ENCODE measurements at places on chromosomes 13 and 19.
A peak's percentile ranks its signal among the peaks of the same experiment; 100 is the strongest.

DNA sequence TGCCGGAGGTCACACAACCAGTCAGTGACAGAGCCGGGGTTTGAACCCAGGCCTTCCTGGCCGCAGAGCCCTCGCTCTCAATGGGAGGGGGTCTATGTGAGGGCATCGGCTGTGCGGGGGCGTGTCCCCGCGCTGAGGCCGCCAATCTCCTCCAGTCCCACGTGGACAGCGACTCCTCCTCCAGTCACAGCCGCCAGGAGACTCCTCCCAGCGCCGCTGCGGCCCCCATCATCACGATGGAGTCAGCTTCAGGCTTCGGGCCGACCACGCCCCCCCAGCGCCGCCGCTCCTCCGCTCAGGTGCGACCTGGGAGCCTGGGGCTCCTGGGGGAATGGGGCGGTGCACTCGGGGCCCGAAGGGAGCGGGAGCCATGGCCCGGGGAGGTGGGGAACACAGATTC is 6.0 kb downstream of the SPRED3 start:
- peak; percentile 89 for DNase-seq

GRCh38 chr13:20526664-20527063 is 1.0 kb upstream of the CRYL1 start:
- no peak for DNase-seq

GRCh38 chr13:61170856-61171255 is 244.8 kb downstream of the PCDH20 start:
- no peak for DNase-seq

DNA sequence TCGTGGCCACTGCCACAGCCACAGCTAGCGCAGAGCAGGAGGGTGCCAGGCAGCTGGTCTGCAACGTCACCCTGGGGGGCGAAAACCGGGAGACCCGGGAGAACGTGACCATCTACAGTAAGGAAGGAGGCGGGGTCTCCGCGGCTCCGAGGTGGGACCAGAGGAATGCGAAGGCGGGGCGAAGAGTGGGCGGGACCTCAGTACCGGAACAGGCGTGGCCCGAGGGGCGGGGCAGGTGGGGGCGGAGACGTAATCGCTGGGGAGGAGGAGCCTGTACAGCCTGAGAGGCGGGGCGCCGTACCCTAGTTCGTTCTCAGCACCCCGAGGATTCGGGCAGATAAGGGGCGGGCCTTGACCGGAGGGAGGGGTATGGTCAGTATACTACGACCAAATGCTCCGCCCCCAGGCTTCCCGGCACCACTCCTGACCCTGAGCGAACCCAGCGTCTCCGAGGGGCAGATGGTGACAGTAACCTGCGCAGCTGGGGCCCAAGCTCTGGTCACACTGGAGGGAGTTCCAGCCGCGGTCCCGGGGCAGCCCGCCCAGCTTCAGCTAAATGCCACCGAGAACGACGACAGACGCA is 2.5 kb downstream of the ICAM5 start:
- DNase-seq = peak; percentile 77

- no peak for DNase-seq
Observed at GRCh38 chr13:73718246-73718645, 416.0 kb downstream of the KLF12 start.

GRCh38 chr13:77751513-77752456 is 54.3 kb downstream of the SLAIN1 start:
- peak; percentile 46 for DNase-seq

GRCh38 chr19:46456930-46457329 is 14.4 kb downstream of the PNMA8A start:
- DNase-seq = no peak

DNA sequence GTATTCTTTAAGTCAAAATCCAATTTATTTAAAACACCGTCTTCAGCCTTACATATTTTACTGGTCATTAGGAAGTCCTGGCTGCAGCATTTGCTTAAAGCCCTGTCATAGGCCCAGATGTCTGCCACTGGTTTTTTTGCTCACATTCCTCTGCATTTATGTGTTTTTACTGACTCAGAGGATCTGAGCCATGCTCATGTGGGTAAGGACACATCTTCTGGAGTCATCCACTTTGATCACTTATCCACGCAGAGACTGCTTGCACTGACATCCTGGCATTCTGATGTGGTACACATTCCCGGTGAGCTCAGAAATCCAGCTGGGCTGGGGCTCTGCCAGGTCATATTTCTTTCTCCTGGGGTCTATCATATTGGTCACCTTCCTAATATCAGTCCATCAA is 531.7 kb upstream of the ARGLU1 start:
- no peak for DNase-seq

DNA sequence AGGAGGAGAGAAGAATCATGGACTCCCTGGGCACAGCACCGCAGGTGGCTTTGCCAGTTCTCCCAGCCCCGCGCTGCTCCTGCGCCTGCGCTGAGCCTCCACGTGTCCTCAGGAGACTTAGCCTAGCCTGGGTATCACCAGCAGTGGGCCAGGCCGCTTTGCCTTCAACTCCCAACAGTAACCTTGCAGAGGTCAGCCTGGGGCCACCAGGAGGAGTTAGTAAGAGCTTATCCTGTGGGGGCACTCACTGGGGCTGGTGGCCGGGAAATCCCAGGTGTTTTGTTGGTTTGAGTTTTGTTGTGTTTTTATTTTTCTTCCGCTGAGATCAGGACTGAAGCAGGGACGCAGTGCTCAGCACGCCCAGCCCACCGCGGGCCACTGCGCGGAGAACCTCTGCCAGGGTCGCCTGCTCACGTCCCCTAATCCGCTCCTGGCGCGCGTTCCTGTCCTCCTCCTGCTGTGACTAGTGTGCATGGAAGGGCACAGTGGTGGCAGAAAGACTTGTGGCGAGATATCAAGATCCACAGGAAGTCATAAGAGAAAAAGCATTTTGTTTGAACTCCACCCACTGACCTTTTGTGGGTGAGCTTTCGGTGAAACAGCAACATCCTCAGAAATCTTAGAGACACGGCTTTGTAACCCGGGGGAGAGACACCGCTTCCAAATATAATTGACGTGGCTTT is 207.4 kb upstream of the RFC3 start:
- DNase-seq = peak; percentile 35

All from stimulated activated naive CD8-positive, alpha-beta T cell treated with anti-CD3 and anti-CD28 coated beads, Interleukin-15, amount 100 ng/mL, for 72 hours (primary cell).